Mucosa of gallbladder (tissue), 1 donor: ENCODE measurements at places on chromosomes 1 and 21. TPM values are rescaled to one million over a fixed set of nuclear protein-coding genes. Genes with fewer than 3 reads are reported as not detected.

SRSF10 gene
- 78.9 TPM for total RNA-seq

KCNH1 gene
- 1.4 TPM for total RNA-seq

CELF3 gene
- total RNA-seq = 0.40 TPM

C1orf116 gene
- 45.1 TPM for total RNA-seq

CD101 gene
- total RNA-seq = 2.8 TPM

DNA sequence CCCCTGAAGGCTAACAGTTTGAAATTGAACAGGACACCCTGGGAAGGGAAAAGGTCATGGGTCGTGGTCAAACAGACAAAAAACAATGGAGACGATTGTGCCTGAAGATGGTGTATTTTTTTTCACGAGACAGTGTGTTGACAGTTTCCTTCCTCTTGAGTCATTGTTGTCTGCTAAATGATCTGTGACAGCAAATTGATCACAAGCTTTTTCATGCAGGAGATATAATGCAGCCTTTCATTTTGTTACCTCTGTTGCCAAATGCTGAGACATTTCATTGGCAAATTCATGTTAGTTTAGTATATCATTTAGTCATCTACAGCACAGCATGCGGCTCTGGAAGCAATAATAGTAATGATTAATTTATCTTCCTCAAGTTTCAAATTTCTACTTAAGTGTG is 27.7 kb downstream of the UBE2U start:
- DNase-seq = no peak

- DNase-seq = no peak
Measured at GRCh38 chr1:74586253-74586897, 74.0 kb upstream of the LRRC53 start.

TSPAN1 gene
- total RNA-seq = 137 TPM

DNA sequence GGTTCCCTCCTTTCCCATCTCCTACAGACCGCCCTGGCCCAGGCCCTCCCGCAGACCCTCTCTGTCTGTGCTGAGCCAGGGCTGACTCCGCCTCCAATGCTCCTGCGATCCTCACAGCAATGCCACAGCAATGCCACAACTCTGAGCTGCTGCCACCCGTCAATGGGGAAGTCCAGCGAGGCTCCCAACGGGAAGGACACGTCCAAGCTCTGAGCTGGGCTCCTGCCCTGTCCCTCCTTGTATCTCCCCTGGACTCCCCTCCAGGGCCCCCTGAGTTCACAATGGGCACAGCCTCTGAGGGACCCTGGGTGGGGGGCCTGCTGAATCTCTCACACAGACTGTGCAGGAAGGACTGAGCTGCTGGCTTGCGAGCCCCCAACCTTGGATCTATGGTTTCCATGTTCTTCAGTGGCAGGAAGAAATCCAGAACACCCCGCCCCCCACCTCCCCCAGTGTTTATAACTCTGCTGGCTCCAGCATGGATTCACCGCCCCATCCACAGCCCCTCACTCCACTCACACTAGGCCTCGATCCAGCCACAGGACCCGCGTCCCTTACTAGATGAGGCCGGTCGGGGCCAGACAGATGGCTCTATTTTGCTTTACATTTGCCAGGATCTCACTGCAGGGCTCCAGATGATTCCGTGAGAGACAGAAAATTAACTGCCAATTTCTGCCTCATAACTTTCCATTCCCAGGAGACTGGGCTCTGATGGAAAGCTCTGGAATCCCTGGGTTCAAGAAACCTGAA is 338.0 kb downstream of the MATN1 start:
- DNase-seq = no peak
